ENCODE measurements at places on chromosomes 2 and 18.

DNA sequence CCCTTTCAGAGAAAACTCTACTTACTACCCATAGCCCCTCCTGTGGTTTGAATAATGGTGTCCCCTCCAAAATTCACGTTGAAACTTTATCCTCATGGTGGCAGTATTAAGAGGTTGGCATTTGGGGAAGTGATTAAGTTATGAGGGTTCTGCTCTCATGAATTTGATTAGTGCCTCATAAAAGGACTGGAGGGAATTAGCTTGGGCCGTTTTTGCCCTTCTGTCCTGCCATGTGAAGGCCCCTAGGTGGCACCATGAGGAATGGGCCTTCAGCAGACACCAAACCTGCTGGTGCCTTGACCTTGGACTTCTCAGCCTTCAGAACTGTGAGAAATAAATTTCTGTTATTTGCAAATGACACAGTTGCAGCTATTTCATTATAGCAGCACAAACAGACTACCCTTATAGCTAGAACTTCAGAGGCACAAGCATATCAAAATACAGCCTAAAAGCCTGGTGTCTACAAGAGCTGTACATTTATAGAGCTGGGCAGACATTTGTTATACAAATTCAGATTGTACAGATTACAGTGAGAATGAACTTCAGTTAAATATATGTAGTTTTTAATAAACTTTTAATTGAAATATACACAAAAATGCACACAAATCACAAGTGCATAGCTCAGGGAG lies 2.6 kb upstream of the PTPN2 start:
- no peak for DNase-seq

DNA sequence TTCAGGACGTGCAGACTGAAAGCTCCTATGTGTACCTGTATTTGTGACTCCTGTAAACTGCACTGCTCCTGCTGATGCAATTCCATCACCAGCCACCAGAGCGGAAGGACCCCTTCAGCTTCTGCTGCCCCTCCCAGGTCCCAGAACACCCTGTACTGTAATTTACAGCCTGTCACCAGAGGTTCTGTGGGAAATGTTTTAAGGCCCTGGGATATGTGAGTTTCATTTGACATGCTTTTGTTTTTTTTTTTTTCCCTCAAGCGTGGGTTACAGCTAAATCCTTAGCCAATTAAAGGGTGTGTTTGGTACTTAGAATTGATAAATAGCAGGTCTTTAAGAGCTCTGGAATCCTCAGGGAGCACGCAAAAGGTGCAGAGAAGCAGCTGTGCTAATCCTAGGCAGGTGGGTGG lies 79.4 kb downstream of the KCTD1 start:
- DNase-seq = no peak

- DNase-seq = no peak
These were observed 99.7 kb upstream of the RFX8 start for GRCh38 chr2:101574622-101575021.

GRCh38 chr2:28927878-28928277 lies 33.4 kb downstream of the WDR43 start:
- no peak for DNase-seq

GRCh38 chr18:67513280-67513679 lies 3.2 kb downstream of the DSEL start:
- DNase-seq = no peak

- DNase-seq = no peak
These were observed 72.4 kb downstream of the ID2 start for GRCh38 chr2:8754106-8754776.

DNA sequence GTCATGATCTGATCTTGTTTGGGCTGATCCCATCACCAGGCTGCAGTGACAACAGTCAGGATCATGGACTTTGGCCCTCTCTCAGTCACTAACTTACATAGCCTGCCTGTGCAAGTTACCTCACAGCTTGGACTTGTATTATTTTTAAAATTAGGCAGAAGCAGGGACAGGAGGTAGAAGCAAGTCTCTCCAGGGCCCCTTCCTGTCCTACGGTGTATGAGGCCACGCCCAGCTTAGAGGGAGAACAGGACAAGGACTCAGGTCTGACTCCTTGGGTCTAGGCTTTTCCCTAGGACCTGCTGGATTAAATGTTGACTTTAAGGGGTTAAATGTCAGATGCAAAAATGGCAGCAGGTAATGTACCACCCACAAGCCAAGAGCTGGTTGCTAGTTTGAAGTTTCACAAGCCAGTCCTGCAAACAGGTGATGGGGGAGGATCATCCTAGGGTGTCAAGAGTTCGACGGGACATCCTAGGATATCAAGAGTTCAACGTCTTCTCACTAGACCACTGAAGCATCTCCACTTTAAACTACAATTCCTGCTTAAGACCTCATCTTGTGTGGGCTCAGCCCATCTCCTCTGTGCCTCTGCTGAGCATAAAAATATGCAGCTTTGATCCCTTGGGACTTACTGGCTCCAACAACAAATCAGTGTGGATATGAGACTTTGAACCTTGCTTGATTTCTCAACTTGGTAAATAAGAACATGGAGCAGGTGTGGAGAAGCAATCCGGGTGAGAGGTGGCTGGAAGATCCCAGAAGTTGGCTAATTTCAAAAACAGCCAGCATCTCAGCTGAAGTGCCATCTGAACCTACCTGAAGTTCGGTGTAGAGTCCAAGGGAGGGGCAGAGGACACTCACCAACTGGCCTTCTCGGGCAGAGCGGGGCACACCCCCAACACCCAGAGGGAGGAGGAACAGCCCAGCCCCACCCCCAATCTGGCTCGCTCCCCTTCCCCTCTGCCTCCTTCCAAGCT lies 39.5 kb downstream of the SFXN5 start:
- DNase-seq = no peak

DNA sequence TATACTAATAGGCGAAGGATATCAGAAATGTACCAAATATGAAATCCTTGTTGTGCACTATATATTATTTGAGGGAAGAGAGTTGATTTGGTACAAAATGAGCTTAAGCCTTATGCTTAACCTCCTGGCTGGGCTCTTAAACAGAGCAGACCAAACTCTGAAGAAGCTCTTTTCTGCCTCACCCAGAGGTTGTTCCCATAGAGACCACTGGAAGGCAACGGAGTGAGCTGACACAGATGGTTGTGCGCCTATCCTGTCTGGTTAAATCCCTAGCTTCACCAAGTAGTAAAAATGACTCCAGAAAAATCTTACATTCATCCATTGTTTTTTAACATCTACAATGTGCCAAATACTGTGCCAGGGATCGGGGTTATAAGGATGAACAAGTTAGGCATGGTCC lies 55.9 kb upstream of the NOL4 start:
- no peak for DNase-seq

DNA sequence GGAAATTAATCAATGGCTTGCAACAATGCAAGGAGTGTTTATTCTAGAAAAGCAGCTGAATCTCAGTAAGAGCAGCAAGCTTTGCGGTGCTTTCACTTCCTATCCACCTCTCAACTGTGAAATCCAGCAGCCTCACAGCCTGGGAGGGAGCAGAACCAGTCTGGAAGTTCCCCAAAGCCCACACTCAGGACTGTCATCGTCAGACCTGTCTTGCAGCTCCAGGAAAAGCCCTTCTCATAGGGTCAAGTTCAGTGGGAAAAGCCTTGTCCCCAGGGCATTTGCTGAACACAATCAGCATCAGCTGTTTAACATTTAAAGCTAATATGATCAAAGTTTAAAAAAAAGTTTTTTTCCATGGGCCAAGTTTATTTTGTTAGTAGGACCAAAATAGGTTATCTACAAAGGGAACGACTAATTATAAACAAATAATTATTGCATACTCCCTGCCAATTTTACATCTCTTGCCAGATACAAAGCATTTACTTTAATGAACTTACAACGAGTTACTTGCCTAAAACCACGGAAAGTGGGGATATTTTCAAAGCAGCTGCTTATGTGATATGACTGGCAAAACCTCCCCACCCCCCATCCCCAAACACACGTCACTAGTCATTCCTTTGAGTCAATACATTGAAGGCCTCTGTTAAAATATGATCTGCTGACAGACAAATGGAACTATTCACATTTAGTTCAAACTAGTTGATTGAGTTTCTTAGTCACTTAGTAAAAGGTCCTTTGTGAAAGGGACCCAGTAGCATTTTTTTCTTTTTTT lies 36.8 kb downstream of the PARD6G start:
- no peak for DNase-seq

- no peak for DNase-seq
These were observed 105.1 kb upstream of the PXDN start for GRCh38 chr2:1849450-1849849.

- peak; percentile 39 for DNase-seq
These were observed 39.1 kb downstream of the FBXO11 start for GRCh38 chr2:47867205-47867604.

GRCh38 chr18:79615091-79615490 lies 64.5 kb upstream of the CTDP1 start:
- no peak for DNase-seq

GRCh38 chr2:11592671-11593574 lies 59.1 kb downstream of the GREB1 start:
- no peak for DNase-seq

DNA sequence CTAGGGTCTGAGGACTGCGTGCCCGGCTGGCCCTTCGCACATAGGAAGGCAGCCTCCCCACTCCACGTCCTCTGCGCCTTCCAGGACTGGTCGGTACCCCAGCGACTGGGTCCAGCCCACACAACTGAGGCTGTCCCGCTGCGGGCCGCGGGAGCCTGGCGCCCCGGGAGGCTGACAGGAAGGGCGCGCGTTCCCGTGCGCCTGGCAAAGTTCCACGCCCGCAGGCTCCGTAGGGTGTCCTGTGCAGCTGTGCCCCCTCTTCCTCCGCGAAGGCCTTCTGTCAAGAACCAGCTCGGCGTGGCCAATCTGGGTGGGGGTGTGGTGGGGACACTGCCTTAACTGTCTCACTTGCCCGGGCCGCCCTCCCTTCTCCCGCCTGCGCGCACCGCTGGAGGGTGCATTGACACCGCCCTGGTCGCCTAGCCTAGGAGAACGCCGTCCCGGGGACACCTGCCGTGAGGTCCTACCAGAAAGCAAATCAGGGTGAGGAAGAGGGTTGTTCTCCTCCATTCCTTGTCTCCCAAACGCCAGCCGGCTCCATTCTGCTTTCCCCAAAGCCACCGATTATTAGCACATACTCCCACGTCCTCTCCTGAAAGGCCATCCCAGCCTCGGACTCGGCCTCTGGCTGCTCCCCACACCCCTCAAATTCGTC lies 618 bp upstream of the LYPD1 start:
- DNase-seq = no peak

GRCh38 chr2:143968360-143968759 lies 551.6 kb downstream of the ZEB2 start:
- no peak for DNase-seq

GRCh38 chr18:54076166-54076565 lies 148.3 kb downstream of the MBD2 start:
- DNase-seq = no peak

- DNase-seq = no peak
These were observed 35.7 kb downstream of the LYPD6 start for GRCh38 chr2:149365931-149366583.
